ENCODE measurements at places on chromosomes 12 and 14.

DNA sequence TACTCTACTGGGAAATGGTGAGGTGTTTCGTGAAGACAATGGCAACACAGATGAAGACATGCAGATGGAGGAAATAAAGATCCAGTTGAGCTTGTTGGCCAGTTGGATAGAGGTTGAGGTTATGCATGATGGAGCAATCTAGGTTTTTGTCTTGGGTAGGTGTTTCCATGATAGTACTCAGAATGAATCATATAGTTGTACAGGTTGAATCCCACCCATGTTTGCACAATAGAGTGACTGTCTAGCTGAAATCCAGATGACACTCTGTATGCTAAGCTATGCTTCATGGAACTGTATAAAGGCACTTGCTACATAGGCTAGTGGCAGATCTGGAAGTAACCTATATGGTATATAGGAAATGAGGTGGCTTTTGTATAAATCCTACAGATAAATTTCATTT, 264.9 kb downstream of the NAV3 start:
- no peak for DNase-seq

GRCh38 chr14:77406718-77407117, 16.6 kb downstream of the NOXRED1 start:
- no peak for DNase-seq

DNA sequence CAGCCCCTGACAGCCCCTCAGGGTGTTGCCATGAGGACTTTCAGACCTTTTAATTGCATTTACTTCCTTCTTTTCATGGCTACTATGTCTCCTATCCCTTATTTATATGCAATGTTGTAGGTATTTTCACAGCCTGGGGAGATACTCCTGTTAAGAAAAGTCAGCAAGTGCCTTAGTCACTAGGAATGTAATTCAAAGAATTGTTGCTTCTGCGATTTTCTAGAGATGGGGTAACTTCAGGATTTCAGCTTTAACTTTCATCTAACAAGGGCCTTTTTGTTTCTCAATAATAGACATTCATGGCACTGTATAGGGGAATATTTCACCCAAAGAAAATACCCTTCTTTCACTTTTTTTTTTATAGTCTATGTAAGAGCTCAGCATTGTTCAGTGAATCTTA, 533.3 kb upstream of the MIS18BP1 start:
- DNase-seq: no peak

DNA sequence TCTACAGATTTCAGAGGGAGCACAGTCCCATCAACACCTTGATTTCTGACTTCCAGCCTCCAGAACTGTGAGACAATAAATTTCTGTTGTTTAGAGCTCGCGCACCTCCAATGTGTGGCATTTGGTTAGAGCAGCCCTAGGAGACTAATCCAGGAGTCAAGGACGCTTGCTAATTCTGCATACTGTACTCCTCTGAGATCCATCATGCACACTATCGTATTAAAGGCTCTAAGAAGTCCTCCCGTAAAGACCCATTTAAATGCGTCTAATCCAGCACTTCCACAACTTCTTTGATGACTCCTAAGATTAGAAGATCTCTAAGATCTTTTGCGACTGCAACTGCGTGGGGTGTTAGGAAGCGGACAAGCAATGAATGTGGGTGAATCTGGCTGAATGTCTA, 30.4 kb downstream of the MAP1LC3B2 start:
- no peak for DNase-seq

GRCh38 chr12:123105211-123105826, 45.6 kb downstream of the PITPNM2 start:
- DNase-seq: no peak

DNA sequence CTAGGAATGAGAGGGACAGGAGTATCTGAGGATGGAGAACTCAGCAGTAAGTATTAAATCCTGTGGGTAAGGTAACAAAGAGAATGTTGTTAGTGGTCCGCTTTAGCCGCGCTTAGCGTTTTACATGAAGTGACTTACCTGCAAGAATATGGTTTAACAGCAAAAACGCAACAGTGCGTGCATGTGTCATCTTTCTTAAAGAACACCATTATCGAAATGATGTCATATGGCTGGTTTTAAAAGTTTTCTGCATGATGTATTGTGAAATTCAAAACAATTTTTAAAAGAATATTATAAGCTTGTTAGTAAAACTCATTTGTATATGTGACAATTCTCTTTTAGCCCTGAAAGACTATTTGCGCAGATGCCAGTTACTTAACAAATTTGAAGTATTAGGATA, 1.7 kb downstream of the LEMD3 start:
- no peak for DNase-seq

- peak; percentile 46 for DNase-seq
These were observed 4.8 kb downstream of the DGKA start for GRCh38 chr12:55935738-55936151.

DNA sequence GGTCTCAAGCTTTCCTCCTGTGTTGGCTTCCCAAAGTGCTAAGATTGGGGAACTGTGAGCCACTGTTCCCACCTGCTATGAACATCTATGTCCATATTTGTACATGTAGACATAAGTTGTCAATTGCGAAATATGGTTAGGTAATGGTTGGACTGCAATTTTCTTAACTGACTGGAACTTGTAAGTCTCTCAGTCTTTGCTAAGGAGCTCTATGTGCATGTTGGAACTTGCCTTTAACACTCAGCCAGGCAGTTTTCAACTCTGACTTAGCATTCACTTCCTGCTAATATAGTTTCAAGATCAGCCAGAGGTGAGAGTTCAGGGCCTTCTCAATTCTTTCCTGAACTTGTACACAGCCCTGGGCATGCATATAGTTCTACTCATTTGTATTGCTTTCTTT, 44.5 kb upstream of the EEA1 start:
- DNase-seq: no peak

GRCh38 chr12:42360747-42361403, 34.9 kb downstream of the PPHLN1 start:
- DNase-seq: no peak

GRCh38 chr14:68365228-68365627, 427.6 kb downstream of the ZFP36L1 start:
- DNase-seq: no peak

DNA sequence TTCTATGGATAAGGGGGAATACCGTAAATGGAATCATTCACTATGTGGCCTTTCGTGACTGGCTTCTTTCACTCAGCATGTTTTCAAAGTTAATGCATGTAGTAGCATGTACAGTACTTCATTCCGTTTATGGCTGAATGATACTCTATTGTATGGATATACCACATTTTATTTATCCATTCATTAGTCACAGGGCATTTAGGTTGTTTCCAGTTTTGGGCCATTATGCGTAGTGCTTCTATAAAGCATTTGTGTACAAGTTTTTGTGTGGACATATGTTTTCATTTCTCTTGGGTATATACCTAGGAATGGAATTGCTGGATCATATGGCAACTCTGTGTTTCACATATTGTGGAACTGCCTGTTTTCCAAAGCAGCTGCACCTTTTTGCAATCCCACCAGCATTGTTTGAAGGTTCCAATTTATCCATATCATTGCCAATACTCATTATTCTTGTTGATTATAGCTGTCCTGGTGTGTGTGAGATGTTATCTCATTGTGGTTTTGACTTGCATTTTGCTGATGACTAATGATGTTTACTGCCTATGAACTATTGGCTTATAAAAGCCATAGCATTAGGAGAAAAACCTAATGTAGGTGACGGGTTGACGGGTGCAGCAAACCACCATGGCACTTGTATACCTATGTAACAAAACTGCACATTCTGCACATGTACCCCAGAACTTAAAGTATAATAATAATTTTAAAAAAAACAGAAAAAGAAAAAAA, 45.5 kb downstream of the ATF7IP start:
- DNase-seq: no peak

- DNase-seq: no peak
These were observed 42.8 kb downstream of the TSPAN9 start for GRCh38 chr12:3119756-3120601.

- DNase-seq: no peak
These were observed 926.6 kb upstream of the TMEM132C start for GRCh38 chr12:127340381-127340780.

DNA sequence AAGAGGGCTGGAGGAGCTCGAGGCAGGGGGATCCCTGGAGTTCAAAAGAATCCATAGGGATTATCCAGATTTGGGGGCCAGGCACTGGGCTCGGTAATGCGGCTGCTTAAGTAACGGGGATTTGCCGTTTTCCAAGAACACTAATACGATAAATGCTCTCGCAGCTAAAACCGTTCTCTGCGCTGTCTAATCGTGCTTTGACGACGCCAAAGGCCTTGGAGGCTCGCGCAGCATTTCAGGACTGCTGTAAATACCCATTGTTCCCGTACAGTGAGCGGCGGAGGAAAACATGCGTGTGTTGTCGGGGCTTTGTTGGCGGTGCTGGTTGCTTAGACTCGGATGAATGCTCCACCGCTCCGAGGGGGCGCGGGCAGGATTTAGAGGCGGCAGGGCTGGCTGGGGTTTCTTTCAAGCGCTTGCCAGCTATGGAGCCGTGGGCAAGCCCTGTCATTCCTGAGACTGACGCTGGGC, 26.2 kb downstream of the DIO3 start:
- no peak for DNase-seq

- DNase-seq: no peak
These were observed 153.5 kb downstream of the DHRS2 start for GRCh38 chr14:23789696-23790095.

DNA sequence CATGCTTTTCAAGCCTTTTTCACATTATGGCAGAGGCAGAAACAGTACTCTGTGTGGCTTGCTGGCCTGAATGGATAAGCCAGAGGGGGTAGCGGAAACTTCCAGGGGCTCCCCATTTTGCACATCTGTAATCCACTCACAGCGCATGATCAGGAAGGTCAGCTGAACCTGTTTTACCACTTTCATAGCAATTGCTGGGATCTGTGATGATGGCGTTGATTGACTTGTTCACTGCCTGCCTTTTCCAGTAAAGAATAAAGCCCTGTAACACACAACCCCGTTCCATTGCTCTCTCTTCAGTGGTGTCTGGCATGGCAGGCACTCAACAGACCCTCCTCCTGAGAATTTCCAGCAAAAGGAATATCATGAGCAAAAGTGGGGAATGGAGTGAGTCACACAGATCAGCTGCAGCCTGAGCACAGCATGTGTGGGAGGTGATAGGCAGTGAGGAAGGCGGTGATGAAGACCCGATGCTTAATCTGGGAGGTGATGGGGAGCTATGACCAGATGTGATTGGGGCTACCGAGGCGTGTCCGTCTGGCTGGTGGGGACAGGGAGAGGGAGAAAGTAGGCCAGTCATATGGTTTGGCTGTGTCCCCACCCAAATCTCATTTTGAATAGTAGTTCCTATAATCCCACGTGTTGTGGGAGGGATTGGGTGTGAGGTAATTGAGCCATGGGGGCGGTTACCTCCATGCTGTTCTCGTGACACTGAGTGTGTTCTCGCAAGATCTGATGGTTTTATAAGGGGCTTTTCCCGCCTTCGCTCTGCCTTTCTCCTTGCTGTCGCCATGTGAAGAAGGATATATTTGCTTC, 44.7 kb upstream of the CHST11 start:
- DNase-seq: no peak

DNA sequence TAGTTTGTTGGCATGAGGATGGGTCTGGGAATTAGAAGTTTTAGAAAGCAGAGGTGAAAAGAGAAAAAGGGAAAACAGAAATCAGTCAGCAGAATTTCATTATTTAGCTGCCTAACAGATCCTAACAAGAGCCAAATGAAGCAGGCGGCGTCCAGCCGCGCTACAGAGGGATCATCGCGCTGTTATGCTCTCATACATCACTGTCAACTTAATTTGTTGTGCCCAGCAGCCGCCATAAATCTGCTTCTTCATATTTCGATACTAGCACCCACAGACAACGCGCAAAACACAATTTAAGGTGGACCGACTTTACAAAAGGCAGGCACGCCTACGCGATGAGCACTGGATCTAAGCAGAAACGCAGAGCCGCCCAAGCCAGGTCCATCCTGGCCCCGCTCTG, 66.7 kb downstream of the SETD3 start:
- no peak for DNase-seq

GRCh38 chr14:91220581-91221000, 23.9 kb downstream of the GPR68 start:
- no peak for DNase-seq

DNA sequence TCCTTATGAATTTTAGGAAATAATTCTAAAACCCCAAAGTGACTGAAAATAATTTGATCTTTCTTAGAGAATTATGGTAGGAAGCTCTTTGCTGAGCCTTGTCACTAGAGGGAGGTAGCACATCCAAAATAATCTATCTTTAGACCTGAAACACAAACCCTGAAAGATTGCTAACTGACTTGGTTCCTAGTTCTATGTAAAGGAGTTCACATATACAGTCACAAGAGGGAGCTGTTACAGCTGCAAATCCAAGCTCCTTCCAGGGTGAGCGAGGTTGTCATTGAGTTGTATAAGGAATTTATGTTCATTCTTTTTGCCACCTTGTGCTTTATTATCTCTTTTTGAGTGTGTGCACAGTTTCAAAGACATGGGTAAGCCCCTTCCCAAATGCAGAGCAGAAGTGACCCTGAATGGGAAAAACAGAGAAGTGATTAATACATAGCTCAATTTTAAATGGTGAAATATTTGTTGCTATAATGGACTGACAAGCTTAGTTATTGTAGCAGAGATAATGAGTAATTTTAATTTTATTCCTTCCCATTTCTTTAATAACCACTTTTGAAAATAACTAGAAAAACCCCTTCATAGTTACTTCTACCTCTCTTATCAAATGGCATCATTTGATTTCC, 387.9 kb downstream of the DAD1 start:
- DNase-seq: no peak

DNA sequence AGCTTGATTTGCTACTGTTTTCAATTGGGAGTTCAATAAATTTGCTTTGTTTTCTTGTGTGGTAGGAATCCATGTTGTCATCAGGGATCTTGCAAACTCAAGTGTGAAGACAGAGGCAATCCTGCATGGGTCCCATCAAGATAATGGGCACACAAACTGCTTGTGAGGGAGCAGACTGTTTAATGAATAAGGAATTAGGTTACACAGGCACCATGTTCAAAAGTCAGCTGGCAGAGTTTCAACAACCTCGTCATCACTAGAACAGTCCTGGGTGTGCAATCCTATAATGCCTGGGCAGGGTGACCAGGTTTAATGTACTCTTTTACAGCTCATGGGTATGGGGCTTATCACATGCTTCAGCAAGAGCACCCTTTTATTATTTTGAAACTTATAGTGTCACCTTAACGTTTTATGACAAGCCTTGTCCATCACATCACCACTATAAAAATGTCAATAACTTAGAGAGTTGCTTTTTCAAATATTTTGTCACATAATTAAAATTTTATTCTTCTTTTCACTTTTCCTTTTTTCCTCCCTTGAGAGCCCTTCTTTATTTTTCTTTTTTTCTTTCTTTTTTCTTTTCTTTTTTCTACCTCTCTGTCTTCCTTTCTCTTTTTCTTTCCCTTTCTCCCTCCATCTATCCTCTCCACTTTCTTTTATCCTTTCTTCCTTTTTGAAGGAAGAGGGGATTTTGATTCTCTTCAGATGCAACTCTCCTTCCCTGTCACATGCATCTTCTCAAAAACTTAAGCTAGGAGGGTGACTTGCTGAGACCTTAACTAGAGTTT, 252.2 kb upstream of the ATP2B1 start:
- DNase-seq: no peak

GRCh38 chr14:53011053-53011462, 60.2 kb upstream of the FERMT2 start:
- no peak for DNase-seq

- no peak for DNase-seq
These were observed 668.4 kb upstream of the FBXO33 start for GRCh38 chr14:40100544-40101196.

GRCh38 chr12:111964935-111965334, 48.0 kb downstream of the TMEM116 start:
- DNase-seq: no peak
